ENCODE measurements at places on chromosomes 5 and 9.

- no peak for DNase-seq
Observed at GRCh38 chr9:85276741-85277140, 465.0 kb downstream of the AGTPBP1 start.

DNA sequence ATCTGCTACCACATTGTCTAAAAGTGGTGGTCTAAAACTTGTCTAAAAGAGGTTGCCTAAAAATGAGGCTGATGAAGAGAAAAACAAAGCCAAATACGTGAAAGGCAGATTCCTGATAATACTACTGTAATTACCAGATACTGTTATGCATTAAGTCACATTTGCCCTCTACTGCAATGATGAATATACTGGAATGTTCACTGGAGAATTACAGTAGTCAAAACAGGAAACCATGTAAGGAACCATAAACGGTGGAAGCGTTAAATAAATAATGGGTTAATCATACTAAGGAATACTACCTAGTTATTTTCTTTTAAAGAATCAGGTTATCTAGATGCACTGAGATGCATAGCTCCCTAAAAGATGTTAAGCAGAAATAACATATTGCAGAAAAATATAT, 201.3 kb downstream of the MCTP1 start:
- DNase-seq, result no peak

- no peak for DNase-seq
Observed at GRCh38 chr9:27396495-27396894, 99.5 kb upstream of the EQTN start.

DNA sequence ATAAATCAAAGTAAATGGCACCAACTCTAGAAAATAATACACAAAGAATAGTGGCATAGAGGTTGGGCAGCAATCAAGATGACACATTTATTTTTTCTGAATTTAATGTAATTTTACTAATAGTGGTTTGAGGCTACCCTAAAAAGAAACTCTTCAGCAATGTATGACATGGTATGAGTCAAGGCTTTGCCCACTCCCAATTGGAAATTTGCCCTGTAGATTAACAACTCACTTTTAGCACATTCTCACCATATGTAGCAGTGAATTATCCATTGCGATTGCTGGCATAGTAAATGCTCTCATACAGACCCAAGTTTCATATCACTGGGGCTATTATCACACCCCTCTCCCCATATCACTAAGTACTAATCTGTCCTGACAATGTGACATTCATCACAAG, 832.1 kb upstream of the ZNF608 start:
- DNase-seq, result no peak

DNA sequence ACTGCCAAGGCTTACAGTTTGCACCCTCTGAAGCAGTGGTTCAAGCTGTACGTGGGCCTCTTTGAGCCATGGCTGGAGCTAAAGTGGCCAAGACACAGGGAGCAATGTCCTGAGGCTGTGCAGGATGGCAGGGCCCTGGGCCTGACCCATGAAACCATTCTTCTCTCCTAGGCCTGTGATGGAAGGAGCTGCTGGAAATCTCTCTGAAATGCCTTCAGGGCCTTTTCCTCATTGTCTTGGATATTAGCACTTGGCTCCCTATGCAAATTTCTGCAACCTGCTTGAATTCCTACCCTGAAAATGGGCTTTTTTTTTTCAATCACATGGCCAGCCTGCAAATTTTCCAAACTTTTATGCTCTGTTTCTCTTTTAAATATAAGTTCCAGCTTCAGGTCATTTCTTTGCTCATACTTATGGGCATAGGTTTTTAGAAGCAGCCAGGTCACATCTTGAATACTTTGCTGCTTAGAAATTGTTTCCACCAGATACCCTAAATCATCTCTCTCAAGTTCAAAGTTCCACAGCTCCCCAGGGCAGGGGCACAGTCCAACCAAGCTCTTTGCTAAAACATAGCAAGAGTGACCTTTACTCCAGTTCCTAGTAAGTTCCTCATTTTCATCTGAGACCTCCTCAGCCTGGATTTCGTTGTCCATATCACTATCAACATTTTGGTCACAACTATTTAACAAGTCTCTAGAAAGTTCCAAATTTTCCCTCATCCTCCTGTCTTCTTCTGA, 138.3 kb downstream of the OSTF1 start:
- DNase-seq, result peak; percentile 2

- DNase-seq, result no peak
Observed at GRCh38 chr5:35833224-35833623, 23.5 kb upstream of the IL7R start.

- no peak for DNase-seq
Observed at GRCh38 chr5:173703466-173703865, 87.0 kb upstream of the BOD1 start.

- DNase-seq, result no peak
Observed at GRCh38 chr5:112294126-112294525, 125.0 kb downstream of the EPB41L4A start.

GRCh38 chr5:177036443-177036842, 13.9 kb downstream of the ZNF346 start:
- no peak for DNase-seq

DNA sequence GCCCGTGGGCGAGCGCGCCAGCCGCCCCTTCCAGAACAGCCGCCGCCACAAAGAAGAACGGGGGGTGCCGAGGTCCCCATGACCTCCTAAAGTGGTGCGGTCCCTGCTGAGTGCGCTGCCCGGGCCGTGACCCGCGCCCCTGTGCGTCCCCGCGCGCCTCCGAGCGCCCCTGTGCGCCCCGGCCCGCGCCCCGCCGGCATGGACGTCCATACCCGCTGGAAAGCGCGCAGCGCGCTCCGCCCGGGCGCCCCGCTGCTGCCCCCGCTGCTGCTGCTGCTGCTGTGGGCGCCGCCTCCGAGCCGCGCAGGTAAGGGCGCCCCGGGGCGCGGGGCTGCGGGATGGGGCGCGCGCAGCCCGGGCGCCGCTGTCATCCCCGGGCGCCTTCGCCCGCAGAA, 384 bp downstream of the COL5A1 start:
- no peak for DNase-seq

Data from inflammatory macrophage treated with lipopolysaccharide for 1 hour (primary cell).